Umbilical cord (tissue), 2 donors: ENCODE measurements at places on chromosomes 16 and 17.

DNA sequence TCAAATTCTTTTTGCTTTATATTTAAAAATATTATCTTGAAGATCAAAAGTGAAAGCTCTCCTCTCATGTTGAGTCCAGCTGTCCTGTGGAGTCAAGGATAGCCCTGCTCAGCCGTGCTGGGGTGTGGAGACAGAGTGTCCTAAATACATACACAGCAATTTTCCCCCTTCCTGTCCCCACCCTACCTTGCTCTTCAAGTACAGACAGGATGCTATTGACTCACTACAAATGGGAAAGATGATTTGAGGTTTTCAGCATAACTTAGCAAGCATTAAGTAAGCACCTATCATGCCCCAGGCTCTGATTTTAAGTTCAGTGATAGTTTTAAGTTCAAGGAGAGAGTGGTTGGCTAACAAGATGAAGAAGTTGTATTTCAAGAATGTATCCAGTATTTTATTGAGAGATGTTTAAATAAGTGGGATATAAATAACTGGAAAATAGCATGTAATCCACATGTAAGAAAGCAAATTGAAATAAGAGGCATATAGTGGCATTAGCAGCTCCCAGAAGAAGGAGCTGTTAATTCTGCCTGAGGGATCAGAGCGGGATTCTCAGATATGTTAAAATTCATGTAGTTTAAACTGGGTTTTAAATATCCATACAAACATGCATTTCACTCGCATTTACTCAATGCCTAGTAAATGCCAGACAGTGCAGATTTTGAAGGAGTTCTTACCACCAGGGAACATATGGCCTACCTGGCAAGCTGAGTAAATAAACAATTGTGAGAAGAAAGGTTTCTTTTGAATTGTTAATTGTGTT lies 183.5 kb upstream of the ANKFN1 start:
- no peak for DNase-seq

DNA sequence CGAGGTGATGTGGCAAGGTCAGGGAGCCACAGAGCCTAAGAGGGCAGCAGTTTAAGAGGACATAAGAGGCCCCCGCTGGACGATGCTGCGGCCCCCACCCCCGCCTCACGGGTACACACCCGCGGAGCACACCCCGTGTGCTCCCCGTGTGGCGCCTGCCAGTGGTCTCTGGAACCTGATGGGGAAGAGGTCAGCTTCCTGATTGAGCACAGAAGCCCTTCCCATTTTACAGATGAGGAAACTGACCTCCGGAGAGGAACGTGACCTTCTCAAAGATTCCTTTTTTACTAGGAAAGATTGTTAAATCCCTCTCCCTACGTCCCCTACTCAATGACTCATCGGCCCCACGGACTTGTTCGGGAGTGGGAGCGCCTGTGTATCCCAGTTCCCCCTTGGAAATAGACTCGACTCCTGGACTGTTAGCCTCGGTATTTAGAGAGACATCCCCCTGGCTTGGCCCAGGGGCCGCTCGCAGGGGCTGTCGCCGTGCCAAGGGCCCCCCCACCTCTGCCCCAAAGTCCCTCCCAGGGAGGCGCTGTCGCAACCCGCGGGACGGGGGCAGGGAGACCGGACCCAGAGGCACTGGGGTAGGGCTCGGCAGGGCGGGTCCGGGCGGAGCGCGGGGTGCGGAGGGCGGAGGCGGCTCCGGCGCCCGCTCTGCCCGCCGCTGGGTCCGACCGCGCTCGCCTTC lies at the start of gene ABCC3:
Gene ABCC3 (plus strand): TSS at position 658 of the 691 bp plus-strand sequence. CDS start 56 bp downstream, outside the sequence.
- peak; percentile 49 for DNase-seq

GRCh38 chr16:50099957-50100648 lies 34.3 kb downstream of the HEATR3 start:
- DNase-seq: peak; percentile 6

- DNase-seq: peak; percentile 17
Observed at GRCh38 chr16:78142788-78143187, 43.3 kb downstream of the WWOX start.

GRCh38 chr17:50708050-50709000 lies 611 bp upstream of the ANKRD40 start:
- DNase-seq: peak; percentile 64
